ENCODE measurements at places on chromosomes 5 and 9.

- DNase-seq: no peak
Observed at GRCh38 chr9:137156567-137157375, 13.1 kb downstream of the LRRC26 start.

DNA sequence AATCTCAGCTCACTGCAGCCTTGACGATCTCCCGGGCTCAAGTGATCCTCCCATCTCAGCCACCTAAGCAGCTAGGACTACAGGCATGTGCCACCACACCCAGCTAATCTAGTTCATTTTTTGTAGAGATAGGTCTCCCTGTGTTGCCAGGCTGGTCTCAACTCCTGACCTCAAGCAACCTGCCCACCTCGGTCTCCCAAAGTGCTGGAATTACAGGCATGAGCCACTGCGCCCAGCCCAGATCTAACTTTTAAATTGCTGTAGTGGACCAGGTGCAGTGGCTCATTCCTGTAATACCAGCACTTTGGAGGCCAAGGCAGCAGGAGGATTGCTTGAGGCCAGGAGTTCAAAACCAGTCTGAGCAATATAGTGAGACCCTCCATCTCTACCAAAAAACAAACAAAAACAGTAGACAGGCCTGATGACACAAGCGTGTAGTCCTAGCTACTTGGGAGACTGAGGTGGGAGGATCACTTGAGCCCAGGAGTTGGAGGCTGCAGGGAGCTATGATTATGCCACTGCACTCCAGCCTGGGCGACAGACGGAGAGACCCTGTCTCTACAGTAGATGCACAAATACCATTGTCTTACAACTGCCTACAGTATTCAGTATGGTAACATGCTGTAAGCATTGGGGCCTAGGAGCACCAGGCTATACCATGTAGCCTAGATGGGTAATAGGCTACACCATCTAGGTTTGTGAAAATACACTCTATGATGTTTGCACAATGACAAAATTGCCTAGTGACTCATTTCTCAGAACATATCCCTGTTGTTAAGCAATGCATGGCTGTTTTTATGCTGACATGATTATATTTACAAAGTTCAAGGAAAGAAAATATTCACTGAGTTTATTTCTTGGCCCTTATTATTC lies 1.5 kb upstream of the SIT1 start:
- no peak for DNase-seq

DNA sequence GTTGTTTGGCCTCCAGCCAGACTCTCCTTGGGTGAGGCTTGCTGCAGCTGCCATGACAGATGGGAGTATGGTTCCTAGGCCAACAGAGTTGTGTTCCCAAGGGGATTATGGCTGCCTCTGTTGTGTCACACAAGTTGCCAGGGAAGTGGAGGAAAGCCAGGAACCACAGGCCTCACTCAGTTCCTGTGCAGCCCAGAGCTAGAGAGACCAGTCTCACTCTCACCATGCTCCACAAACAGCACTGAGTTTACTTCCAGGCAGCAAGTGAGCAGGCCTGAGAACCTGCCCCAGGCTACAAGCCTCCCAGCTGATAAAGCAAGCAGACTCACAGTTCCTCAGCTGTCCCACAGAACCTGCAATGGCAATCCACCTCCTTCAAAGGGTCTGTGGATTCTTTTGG lies 273.6 kb upstream of the TAS2R1 start:
- DNase-seq: no peak

GRCh38 chr5:158715592-158715991 lies 384.1 kb downstream of the EBF1 start:
- DNase-seq: no peak

- no peak for DNase-seq
Observed at GRCh38 chr5:157219491-157220271, 39.0 kb downstream of the ITK start.

- DNase-seq: no peak
Observed at GRCh38 chr9:136496181-136496580, 13.3 kb upstream of the SEC16A start.
